Pancreas (tissue), 10 donors: ENCODE measurements at places on chromosomes 1 and 21. TPM values are rescaled to one million over a fixed set of nuclear protein-coding genes. Genes with fewer than 3 reads are reported as not detected.

WDR64 gene
- total RNA-seq, result not detected

OR2G6 gene
- not detected for total RNA-seq

TEDDM1 gene
- not detected for total RNA-seq

PRDM16 gene
- 18.8 TPM for total RNA-seq

SLC30A2 gene
- total RNA-seq, result 51.7 TPM

SLC1A7 gene
- total RNA-seq, result not detected

LRRC38 gene
- not detected for total RNA-seq

TMEM61 gene
- total RNA-seq, result 1.7 TPM

FCGR2B gene
- total RNA-seq, result 0.19 TPM

L1TD1 gene
- total RNA-seq, result 0.09 TPM

CNR2 gene
- not detected for total RNA-seq

IGSF9 gene
- total RNA-seq, result 1.3 TPM

CFHR2 gene
- total RNA-seq, result not detected

ZMPSTE24 gene
- 13.5 TPM for total RNA-seq

OLFML2B gene
- 4.6 TPM for total RNA-seq

RNF186 gene
- 29.6 TPM for total RNA-seq

CYP4X1 gene
- 1.5 TPM for total RNA-seq

TBX19 gene
- 0.51 TPM for total RNA-seq
